Stimulated activated CD4-positive, alpha-beta T cell treated with anti-CD3 and anti-CD28 coated beads, Interleukin-12 subunit alpha, Interleukin-12 subunit beta, amount 100 ng/mL, for 4 hours (primary cell): ENCODE measurements at places on chromosomes 7 and 10.

- DNase-seq = no peak
Observed at GRCh38 chr10:61871487-61871886, 30.0 kb upstream of the ARID5B start.

DNA sequence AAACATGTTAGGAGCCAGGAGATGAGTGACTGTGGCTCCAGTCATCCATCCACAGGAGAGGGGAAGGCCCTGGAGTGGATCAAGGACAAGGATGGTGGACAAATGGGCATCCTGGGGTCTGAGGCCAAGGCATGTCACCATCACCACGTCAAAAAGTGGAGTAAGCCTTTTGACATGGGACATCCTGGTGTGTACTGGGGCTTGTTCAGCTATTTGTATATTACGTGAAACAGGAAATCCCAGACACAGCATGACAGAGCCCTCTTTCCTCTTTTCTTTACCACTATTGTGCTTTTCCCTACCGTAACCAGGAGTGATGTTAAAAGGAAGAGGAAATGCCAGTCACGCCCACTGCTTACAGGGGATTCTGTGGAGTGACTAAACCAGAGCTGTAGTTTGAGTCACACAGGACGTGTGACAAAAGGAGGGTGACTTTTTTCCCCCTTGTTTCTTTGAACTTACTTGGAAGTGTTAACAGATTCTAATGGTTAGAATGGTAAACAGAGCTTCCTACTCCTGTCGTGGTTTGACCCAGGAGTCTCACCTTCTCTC, 15.4 kb downstream of the ACSL5 start:
- peak; percentile 31 for DNase-seq

DNA sequence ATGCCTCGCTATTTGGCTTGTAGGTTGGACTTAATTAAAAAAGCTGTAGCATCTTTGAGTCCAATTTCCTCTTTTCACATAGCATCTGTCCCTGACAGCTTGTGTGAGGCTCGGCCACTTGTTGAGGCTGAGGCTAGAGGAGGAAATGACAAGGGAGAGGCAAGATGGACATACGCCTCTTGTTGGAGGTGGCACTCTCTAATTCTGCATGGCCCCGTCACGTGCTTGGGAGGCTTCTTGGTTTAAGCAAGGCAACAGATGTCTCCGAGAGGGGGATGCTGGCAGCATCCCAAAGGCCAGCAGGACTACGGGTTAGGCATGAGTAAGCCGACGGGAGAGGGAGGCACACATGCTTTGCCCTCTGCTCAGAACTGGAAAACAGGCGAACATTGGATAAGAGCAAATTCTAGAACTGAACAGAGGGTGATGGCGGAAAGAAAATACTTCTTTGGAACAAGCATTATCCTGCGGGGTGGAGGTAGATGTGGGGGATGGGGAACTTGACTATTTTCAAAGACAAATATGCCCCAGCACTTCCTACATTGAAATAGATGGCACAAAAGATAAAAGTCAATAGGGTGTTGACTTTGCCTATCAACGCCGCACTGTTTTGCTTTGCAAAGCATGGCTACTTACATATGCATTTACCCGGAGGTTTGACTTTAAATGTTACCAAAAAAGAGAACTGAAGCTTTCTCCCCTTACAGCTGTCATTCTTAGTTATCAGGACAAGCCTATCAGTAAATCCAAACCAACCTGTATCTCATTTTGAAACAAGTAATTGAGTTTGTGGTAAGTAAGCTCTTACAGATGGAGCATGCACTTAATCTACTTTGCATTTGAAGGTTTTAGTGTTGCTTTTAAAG, 94.8 kb downstream of the CHN2 start:
- no peak for DNase-seq

DNA sequence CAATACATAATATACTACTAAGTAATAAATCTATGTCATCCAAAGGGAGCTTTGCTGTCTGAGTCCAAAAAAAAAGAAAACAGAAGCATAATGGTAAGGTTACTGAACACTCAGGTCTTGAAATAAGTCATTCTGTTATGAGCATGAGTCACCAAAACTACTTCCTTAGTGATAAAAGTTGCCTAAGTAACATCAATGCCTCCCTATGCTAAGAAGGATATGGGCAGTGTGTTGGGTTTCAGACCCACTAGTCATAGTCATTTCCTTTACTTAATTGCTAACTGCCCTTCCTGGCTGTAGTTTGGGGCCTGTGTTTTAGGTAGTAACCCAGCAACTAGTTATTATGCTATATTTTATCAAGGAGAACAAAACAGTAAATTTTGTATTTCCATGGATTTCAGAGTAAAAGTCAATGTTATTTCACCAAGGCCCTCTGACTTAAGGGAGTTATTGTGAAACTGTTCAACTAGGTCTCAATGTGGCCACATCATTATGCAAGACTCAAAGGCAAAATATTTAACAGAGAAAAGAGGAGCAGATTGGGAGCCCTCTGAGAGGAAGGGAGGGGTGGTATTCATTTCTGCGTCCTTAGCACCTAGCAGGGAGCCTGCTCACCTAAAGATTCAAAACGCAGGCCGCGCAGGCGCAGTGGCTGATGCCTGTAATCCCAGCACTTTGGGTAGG, 11.7 kb upstream of the VIM start:
- DNase-seq = no peak

- no peak for DNase-seq
Observed at GRCh38 chr10:113788604-113789083, 37.2 kb downstream of the PLEKHS1 start.

DNA sequence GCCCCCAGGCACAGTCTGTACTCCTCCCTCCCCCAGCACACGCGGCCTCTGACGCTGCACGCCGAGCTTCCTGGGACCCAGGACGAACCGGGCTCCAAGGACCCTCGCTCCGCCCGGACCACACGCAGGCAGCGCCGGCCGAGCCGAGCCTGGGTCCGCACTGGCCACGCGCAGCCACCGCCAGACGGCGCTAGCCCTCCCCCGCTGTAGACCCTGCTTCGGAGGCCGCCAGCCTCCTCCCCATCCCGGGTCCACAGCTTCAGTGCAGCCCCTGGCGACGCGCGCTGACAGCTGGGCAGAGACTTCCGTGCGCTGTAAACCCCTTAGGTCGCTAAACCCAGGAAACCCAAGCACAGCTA, 936 bp upstream of the TCERG1L start:
- DNase-seq = no peak

- DNase-seq = no peak
Observed at GRCh38 chr10:132405463-132405991, 8.5 kb downstream of the PWWP2B start.

DNA sequence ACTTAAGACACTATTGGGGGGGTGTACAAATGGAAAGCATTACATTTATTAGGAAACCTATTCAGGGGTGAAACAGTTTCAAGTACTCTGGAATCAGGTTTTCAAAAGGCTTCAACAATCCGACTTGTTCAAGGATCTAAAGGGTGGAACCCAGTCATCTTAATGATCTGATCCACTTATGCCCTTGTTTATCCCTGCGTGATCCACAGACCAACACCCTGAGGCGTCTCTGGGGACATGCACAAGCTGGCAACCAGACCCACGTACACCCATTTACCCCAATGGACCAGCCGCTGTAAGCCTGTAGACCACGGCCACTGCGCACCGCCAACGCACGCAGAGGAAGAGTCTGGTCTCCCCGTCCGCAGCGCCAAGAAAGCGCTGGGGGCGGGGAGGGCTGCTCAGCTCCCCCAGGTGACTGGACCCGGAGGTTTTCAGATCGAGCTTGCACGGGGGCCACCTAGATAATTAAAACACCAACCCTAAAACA, 13.4 kb downstream of the HNRNPF start:
- DNase-seq = no peak

GRCh38 chr10:130111852-130112180, 1.2 kb upstream of the C10orf143 start:
- no peak for DNase-seq

GRCh38 chr7:41067576-41067975, 635.3 kb downstream of the INHBA start:
- DNase-seq = no peak

DNA sequence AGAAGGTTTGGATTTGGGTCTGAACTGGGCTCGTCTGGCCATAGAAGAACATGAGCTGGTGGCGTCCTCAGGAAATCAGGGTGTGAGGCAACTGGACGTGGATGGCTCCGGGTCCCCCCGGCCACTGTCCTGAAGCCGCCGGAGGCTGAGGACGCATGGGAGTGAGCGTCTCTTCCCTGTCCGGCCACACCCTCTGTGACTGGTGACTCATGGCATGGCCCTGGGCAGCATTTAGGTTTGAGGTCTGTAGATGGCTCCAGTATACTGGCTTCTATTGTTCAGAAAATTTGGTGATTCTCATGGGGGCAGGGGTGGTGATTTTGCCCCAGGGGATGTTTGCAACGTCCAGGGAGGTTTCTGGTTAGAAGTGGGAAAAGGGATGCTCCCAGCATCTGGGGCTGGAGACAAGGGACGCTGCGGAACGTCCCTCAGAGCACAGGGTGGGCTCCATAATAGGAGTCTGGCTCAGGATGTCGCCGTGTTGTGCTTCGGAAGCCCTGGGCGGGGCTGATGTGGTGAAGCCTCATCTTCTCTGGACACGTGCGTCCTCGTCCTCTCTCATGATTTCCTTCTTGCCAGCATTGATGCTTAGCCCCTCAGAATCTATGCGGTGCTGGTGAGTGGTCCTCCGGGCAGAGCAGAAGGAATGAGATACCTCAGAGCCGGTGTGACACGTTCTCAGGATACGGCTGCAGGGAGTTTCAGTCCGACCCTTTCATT, 49.9 kb downstream of the PITRM1 start:
- no peak for DNase-seq

- DNase-seq = no peak
Observed at GRCh38 chr7:129851809-129852208, 101.0 kb downstream of the UBE2H start.

DNA sequence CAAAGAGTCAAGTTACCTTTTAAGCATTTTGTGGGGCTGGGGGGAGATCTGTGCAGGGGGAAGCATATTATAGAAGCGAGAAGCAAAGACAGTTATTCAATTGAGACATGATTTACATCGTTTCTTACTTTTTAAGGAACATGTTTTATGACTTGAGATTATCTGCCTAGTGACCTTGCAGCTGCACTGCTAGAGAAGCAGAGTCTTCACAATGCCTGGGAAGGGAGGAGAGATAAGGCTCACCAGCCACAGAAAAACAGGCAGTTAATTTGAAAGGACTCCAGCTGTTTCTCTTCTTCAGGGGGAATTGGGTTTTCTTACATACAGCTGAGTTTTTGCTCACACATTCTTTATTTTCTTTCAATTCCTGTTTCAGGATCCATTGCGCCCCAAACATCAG, 31.0 kb downstream of the PHYH start:
- DNase-seq = no peak

DNA sequence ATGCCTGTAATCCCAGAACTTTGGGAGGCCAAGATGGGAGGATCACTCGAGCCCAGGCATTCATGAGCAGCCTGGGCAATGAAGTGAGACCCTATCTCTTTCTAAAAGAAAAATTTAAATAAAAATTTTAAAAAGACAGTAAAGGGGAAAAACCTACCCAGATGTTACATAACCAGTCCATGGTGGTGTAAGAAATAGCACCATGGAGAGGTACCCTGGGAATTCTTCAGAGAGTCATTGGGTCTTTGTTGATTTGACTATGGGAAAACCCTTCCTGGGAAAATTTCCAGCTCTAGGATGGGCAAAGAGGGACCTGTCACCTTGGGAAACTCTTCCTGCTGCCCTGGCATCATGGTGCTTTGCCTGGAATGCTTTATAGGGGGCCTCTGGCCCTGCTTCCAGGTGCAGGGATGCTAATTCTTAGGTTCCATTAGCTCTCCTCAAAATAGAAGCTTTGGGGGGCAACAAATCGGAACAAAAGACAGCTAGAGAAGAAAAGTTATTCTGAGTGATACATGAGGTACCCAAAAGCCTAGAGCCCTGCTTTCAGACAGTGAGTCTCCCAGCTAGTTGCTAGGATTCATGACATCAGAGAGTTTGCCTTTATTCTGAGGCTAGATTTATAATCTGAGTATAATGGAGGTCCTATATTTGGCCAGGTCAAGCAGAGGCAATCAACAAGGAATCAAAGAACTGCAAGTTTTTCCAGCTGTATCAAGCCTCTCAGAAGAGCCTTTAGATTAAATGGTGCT, 10.1 kb downstream of the CCDC136 start:
- DNase-seq = no peak

- DNase-seq = no peak
Observed at GRCh38 chr10:54198051-54198450, 603.0 kb downstream of the PCDH15 start.

DNA sequence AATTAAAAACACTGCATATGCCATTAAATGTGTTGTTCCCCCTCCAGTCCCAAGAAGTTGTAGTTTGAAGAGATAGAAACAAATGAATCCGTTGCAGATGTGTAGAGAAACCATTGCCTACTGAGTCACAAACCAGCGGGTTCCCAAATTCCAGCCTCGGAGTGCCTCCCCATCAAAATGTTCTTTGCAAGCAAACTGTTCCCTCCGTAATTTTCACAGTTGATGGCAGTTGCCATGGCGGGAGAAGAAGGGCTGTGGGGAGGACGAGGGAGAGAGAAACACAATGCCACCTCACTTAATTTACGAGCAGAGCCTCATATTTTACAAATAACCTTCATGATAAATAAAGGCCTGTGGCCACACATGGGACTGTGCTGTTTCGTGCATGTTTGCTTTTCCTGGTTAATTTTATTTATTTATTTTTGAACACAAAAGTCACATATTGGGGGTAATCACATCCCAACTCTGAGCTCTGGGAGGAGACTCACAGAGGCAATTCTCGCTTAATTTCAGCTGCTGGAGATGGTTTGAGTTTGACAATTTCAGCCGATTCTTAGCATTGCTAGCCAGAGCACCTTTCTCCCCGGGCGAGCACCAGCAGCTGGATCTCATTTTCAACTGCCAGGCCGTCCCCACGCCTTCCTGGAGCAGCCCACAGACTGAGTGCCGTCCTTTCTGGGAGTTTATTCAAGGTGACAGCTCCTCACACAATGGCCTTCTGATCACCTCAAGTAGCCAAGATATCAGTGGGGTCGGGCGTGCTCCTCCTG, 1084.2 kb downstream of the KCNMA1 start:
- no peak for DNase-seq

DNA sequence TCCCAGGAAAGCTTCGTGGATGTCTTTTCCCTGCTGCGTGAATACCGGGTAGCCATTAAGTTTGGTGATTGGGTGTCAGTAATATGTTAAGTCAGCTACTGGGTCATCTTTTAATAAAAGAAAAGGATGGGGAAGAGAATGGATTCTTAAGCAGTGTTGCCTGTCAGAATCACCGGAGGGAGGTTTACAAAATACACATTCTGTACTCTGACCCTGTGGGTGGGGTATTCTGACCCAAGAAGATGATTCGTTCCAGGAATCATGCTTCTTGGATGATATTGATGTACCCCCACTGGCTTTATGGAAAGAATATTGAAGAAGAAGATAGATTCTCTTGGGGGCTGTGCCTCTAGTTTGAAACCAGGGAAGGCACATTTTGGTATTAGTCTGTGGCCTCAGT, 18.3 kb downstream of the SGPL1 start:
- no peak for DNase-seq

- DNase-seq = no peak
Observed at GRCh38 chr7:28349637-28350036, 62.7 kb upstream of the CREB5 start.

GRCh38 chr10:33974976-33975478, 640.6 kb upstream of the NRP1 start:
- DNase-seq = no peak

GRCh38 chr7:146720195-146720594, 603.6 kb downstream of the CNTNAP2 start:
- no peak for DNase-seq
